Urinary bladder (tissue), 4 donors: ENCODE measurements at places on chromosomes 7 and 10. TPM values are rescaled to one million over a fixed set of nuclear protein-coding genes. Genes with fewer than 3 reads are reported as not detected.

- no peak for DNase-seq
These were observed 572.2 kb downstream of the INHBA start for GRCh38 chr7:41130561-41131236.

DNA sequence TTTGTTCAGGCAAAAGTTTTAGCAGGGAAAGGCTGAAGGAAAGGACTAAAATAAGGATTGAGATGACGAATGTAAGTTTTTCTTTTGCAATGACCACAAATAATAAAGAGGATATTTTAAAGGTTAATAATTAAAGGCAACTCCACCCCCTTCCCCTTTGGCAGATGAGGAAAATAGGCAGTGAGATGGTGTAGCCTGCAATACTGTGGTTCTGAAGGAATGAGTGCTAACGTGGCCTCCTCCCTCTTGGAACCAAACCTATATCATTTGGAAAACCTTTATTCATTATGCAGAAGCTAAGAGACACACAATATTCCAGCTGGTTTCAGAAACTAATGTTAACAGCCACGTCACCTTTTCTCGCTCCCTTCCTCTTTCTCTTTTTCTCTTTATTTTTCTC lies 70.9 kb upstream of the COL1A2 start:
- no peak for DNase-seq

GRCh38 chr10:35409094-35409582 lies 72.8 kb downstream of the CCNY start:
- no peak for DNase-seq

DNA sequence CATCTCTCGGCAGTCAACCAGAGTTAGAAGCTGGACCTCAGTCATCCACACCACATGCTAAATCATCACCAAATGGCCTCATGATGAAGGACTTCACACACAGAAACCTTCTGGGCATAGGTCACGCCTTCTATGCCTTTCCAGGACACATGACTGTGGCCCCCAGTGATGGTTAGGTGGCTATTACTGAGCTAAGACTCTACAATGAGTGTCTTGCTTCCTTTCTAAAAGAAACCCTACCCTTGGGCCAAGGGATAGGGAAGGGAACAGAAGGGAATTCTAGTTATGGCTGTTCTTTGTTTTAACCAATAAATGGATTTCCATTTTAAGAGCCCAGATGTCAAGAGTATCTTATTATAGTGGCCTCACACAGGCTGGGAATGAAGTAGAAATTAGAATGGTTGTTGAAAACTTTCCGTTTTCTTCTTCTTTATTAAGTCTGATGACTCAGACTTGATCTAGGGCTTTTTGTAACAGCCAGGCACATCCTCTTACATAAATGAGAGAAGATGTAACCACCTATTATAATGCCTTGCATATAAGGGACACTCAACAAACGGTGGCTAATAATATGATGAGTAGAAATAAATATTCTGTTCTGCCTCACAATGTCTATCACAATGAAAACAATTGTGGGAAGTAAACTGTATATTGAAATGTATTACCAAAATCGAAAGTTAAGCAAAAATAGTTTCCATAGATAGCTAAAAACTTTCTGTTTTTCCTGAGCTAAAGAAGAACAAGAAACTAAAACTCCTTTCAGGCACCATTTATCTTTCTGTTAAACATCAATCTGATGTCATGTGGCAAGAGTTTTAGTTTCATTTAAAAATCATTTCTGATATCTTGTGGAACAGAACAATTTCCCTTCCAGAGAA lies 62.5 kb upstream of the TOMM7 start:
- DNase-seq: no peak

LRRD1 gene
- 1.8 TPM for total RNA-seq

GRCh38 chr10:23694921-23695824 lies 256.3 kb downstream of the OTUD1 start:
- DNase-seq: no peak

TLX1 gene
- total RNA-seq: not detected

GRCh38 chr10:77586719-77587415 lies 50.7 kb downstream of the KCNMA1 start:
- DNase-seq: no peak

DNA sequence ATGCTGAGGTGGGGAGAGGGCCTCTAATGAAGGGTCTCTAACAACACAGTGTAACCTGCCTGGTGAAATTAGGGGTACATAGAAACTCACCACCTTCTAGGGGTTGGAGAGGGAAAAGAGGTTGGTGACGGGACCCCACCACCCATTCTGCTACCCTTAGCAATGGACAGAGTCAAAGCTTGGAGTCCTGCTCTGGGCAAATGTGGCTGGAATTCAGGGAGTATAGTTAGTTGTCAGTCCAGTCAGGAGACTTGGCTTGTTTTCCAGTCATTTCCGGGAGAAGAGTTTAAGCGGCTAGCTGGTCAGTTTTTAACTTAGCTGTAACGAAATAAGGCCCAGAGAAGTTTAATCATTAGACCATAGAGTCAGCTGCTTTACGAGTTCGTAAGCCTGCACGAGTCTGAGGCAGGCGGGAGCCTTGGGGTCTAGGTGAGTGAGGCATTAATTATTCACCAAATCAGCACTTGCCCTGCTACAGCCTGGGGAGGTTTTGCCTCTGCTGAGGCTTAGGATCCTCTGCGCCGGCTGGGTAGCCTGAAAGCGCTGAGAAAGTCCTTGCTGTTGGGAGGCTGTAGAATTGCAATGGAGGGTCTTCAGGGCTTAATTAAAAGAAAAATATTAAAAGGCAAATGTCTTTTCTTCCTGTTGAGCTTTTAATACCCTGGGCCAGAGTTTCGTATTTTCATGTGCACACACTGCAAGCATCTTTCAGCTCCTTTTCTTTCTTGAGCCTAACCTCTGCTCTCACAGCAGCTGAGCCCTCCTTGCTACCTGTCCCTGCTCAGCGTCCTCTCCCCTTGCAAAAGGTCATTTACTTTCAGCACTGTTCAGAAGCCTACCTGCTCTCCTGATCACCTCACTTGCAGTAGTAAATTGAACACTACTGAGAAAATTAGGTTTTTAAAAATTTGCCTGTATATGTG lies 1.5 kb upstream of the LAMB1 start:
- no peak for DNase-seq

DNA sequence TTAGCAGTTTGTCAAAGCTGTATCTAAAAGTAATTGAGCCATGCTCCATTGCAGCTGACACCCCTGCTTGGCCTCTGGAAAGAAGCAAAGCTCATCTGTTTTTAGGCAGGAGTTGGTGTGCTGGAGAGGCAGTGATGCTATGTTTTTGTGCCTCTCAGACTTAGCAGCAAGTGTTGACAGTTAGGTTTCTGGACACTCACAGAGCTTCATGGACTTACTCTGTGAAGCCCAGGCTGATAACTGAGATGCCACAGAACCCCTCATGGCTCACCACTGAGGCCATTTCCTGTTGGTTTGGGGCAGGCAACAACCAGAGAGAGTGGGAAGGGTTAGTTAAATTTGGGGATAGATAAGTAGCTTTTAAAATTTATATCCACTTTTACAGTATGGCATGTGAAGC lies 59.8 kb downstream of the BTAF1 start:
- no peak for DNase-seq

STARD3NL gene
- 56.5 TPM for total RNA-seq

- DNase-seq: no peak
These were observed 10.8 kb downstream of the ZNF394 start for GRCh38 chr7:99489235-99489634.

INA gene
- total RNA-seq: 5.8 TPM

GRCh38 chr7:15167912-15168311 lies 265.4 kb upstream of the DGKB start:
- no peak for DNase-seq

VAX1 gene
- total RNA-seq: not detected

DNA sequence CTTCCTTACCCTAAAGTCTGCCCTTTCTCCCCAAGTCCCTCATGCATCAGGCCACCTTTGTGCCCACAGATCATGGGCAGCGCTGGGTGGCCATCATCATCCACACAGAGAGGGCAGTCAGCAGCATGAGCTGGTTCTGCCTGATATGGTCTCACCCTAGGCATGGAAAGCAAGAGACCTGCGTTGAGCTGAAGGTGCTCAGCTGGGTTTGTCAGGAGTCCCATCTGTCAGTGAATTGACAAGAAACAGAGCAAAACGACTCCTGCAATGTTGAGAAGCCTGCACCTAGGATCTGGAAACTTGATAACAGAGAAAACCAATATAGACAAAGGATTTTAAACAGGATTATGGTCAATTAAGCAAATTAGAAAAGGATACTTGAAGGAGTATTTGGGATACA lies 242.7 kb upstream of the PRSS1 start:
- no peak for DNase-seq

GNGT1 gene
- total RNA-seq: 0.95 TPM

STEAP1B gene
- 3.2 TPM for total RNA-seq

GRCh38 chr7:29189743-29190201 lies 4.8 kb upstream of the CHN2 start:
- peak; percentile 18 for DNase-seq

DNA sequence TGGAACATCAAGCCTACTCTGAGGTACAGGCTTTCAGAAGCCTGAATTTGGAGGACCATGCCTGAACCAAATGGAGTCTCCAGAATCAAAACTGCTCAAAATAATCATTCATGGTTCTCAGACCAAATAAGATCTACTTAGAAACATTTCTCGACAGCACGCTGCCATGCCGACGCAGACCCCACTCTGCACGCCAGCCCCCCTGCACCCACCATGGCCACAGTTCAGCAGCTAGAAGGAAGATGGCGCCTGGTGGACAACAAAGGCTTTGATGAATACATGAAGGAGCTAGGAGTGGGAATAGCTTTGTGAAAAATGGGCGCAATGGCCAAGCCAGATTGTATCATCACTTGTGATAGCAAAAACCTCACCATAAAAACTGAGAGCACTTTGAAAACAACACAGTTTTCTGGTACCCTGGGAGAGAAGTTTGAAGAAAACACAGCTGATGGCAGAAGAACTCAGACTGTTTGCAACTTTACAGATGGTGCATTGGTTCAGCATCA lies 6.6 kb upstream of the KMT2C start:
- no peak for DNase-seq

GPR158 gene
- 0.69 TPM for total RNA-seq

PON1 gene
- not detected for total RNA-seq

- DNase-seq: no peak
These were observed 29.5 kb upstream of the INSIG1 start for GRCh38 chr7:155268211-155268610.

- no peak for DNase-seq
These were observed 95.2 kb downstream of the PRTFDC1 start for GRCh38 chr10:24857031-24857725.

DLG5 gene
- total RNA-seq: 30.3 TPM

DNA sequence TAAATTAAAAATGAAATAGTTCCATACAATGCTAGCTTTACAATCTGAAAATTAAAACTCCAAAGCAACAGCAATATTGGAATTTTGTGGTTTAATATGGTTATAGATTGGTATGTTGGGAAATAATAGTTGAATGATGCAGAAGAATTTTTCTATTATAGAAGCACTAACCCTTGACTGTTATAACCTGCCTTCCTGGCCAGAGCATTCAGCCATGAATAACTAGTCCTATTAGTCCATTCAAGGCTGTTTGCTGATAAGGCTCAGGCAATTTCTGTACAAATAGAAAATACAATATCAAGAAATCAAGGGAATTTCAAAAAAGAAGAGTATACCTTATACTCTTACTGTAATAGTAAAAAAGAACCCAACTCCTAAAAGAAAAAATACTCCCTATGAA lies 101.6 kb upstream of the SP4 start:
- DNase-seq: no peak

RPS24 gene
- 2,953 TPM for total RNA-seq

- no peak for DNase-seq
These were observed 138.6 kb downstream of the ADAM22 start for GRCh38 chr7:88072715-88073055.

GRCh38 chr7:132708470-132708869 lies 132.2 kb upstream of the PLXNA4 start:
- no peak for DNase-seq

DNA sequence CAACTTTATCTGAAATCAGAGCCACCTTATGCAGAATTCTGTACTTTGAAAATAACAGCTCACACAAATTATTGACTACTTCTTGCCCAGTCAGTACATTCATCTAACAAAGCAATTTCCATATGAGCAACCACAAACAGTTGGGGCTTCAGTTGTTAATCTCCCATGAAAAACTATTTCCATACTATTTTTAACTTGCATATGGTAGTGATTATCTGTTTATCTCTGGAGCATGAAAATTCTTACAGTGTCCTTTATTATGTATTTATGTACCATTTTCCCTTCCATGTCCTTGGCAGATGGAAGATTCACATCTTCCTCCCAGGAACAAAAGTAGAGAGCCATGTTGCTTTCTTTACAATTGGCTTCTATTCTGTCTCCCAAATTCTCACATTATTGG lies 285.7 kb downstream of the CRPPA start:
- DNase-seq: no peak

CD36 gene
- 399 TPM for total RNA-seq

DNA sequence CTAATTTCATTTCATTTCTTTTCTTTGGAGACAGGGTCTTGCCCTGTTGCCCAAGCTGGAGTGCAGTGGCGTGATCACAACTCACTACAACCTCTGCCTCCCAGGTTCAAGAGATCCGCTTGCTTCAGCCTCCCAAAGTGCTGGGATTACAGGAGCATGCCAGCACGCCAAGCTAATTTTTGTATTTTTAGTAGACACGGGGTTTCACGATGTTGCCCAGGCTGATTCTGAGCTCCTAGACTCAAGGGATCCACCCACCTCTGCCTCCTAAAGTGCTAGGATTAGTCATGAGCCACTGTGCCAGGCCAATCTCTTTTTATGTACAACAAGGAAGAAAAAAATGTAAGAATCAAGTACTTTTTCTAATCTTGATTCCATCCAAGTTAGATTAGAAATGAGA lies 10.7 kb upstream of the KMT2E start:
- DNase-seq: no peak

GIMAP6 gene
- total RNA-seq: 29.5 TPM

ASB15 gene
- 0.11 TPM for total RNA-seq

- DNase-seq: no peak
These were observed 20.9 kb upstream of the GOLGA7B start for GRCh38 chr10:97828721-97829120.

MAPK8 gene
- 151 TPM for total RNA-seq

- DNase-seq: no peak
These were observed 22.6 kb downstream of the CCDC3 start for GRCh38 chr10:12978891-12979290.

SAMD9 gene
- total RNA-seq: 29.0 TPM
